Left kidney (tissue), 8 donors: ENCODE measurements at places on chromosomes 3 and 15. TPM values are rescaled to one million over a fixed set of nuclear protein-coding genes. Genes with fewer than 3 reads are reported as not detected.

THPO gene
- 3.3 TPM for polyA plus RNA-seq

GPR87 gene
- polyA plus RNA-seq, result not detected

NT5DC2 gene
- polyA plus RNA-seq, result 159 TPM

GOLGA8J gene
- 2.9 TPM for polyA plus RNA-seq
